Retinal pigment epithelial cell (primary cell): ENCODE measurements at places on chromosomes 12 and 14.

DNA sequence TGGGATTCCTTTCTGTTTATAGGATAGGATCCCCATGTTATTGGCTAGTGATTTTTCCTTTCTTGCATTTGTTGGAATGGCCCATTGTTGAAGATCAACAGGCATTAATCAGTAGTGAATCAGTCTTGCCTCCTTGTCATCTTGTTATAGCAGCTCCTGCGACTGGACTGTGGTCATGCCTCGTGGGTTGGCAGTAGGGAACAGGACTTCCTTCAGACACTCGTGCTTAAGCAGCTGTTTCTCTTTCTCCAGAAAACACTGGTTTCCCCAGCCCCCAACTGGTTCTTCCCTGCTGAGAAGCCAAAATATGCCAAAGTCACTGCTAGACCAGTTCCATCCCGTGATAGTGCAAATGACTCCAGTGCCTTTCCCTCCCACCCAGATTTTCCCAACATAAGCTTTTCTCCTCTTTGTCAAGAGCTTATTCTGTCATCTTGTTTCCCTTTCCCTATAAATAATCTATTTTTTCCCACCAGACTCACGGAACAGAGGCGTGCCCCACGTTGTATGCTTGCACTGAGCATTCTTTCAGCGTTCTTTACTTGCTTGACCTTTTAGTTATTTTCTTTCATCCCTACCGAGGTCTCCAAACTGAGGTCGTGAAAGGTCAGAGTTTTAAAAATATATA lies 83.5 kb downstream of the SAMD4A start:
- DNase-seq = no peak

- no peak for DNase-seq
Measured at GRCh38 chr12:13161172-13161571, 35.4 kb upstream of the EMP1 start.

GRCh38 chr14:71261206-71261605 lies 353.9 kb downstream of the PCNX1 start:
- no peak for DNase-seq

DNA sequence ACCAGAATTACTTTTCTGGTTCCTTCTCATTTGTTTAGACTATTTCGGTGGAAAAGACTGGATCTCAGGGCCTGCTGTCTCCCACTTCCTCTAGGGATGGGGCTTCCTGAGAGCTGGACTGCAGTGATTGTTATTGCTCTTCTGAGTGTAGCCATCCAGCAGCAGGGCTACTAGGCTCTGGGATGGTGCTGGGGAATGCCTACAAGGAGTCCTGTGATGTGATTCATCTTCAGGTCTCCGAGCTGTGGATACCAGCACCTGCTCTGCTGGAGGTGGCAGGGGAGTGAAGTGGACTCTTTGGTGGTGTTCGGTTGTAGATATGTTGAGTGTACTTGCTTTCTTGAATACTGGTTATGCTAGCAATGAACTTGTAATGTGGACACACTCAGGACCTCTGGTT lies 42.7 kb downstream of the AEBP2 start:
- no peak for DNase-seq

DNA sequence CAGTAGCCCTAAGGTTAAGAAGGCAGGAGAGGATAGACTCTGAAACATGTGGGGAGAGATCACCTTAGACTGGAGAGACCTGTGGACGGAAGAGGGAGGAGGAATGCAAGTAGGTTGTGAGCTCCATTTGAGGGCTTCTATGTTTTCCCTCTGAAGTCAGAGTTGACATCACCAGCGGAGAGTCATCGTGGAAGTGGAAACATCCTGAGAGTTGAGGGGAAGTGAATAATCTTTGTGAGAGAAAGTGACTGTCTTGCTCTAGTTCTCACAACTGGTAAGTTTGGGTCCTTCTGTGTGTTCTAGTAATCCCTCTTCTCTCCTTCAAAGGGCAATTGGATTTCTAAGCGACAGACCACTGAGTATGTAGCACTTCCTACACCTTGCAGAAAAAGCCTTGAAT lies 103.6 kb upstream of the CCND2 start:
- DNase-seq = no peak

- DNase-seq = no peak
Measured at GRCh38 chr14:69749956-69750355, 17.0 kb upstream of the SRSF5 start.

DNA sequence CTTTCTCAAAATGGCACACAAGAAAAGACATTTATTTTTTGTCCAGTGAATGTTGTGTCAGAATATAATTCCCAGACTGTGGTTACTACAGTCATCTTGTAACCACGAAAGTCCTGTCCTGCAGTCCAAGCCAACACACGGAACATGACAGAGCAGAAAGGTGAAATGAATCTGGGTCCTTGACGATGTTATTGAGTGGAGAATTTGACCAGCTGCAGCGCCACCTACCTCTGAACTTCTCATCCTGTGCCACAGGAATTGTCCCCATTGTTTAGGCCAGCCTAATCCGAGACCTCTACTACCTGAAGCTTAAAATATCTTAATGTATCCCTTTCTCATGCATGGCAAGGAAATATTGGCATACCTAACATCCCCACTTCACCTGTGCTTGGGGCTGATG lies 64.1 kb upstream of the OTX2 start:
- DNase-seq = no peak

DNA sequence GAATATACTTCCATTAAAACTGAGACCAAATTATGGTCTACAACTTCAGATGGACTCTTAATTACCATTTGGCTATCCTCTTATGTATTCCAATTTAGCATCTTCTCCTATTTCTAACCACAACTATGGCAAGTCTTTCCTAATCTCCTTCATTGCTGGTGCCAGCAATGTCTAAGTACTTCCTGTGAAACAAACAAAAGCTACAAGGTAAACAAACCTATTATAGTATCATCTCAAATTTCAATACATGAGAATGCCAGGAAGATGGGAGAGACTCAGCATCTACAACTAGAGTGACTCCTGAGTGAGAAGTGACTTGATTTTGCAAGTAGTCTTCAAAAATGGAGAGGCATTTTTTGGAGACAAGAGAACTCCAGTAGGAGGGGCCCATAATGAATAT lies 202.9 kb upstream of the ATXN7L3B start:
- no peak for DNase-seq

DNA sequence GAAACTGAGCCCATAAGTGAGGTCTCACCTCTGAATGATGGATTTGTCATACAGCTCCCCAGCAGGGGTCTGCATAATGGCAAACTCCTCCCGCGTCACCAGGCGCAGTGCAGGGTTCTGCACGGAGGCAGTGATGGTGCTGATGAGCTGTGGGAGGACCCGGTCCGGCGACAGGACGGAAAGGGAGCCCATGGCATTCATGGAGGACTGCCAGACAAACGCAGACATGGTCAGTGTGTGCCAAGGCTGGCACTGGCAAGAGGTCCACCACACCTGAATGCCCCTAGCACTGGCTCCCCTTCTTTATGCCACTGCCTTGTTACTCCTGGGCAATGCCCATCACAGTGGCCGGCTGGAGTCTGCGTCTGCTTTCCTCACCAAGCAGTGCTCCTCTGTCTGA lies 32.7 kb downstream of the GCN1 start:
- DNase-seq = no peak

DNA sequence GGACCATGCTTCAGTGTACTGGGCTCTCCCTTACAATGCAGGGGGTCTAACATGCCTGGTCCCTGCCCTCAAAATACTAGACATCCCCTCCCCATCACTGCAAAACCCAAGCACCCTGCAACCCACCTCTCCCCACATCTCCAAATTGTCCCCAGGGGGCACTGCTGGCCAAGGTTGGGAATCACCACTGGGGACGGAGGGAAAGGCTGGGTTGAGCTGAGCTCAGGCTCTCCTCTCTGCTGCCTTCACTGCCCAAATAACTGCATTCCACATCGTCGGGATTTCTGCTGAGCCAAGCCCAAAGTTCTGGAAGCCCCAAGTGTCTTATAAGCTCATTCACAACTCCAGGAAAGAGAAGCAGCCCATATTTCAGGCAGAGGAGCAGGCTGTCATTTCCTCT lies 69.6 kb downstream of the NT5DC3 start:
- no peak for DNase-seq

DNA sequence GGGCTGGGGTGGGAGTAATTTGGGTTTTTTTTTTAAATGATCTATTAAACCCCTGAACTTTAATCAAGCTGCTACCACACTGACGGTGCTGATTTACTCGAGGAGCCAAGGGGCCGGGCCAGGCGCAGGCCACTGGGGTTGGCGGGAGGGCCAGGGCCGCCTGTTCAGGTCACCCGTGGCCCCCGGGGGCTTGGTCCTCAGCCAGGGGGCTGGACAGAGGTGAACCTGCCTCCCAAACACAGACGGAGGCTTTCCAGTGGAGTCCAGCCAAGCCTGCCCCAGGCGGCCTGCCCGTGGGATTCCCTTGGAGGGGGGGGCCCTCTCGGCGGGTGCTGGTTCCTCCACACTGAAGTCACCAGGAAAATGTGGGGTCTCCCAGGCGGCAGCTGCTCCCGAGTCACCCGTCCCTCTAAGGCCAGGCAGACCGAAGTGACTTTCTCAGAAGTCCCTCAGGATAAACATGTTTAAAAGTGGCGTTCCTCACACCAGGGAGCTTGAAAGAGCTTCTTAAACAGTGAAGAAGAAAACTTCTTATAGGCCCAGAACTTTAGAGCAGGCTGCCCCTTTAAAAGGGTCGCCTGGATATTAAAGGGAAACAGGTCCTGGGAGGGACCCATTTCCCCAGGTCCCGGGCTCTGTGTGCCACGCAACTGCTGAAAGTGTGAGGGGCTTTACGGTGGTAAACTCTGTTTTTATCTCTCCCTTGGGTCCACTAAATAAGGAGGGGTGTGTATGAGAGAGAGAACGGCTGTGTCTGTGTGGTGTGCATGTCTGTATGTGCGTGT lies 167.2 kb upstream of the GSC start:
- DNase-seq = peak; percentile 4

GRCh38 chr12:65133879-65134278 lies 12.8 kb upstream of the WIF1 start:
- no peak for DNase-seq

- no peak for DNase-seq
Measured at GRCh38 chr12:109741970-109742703, 28.5 kb downstream of the FAM222A start.

DNA sequence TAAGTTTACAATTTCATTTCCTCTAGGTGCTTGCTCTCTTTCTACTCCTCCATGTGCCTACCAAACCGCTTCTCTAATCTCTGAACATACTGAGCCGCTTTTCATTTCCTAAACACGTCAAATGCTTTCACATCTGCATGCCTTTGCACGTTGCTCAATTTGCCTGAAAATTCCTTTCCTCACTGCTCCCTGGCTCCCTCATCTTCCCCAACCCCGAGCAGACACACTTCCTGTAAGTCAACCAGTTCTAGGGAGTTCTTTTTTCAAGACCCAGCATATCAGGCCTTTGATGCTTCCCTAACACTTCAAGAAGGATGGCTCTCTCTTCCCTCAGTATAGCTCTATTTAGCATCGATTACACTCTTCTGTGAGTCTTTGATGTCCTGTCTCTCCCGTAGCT lies 50.3 kb downstream of the LMO3 start:
- no peak for DNase-seq

GRCh38 chr12:20489645-20490044 lies 121.3 kb downstream of the PDE3A start:
- peak; percentile 68 for DNase-seq
